ENCODE measurements at places on chromosomes 16 and 17.

GRCh38 chr16:64445245-64445644 lies 676.6 kb downstream of the CDH11 start:
- no peaks in the 10 kb centered on the region for H3K36me3 ChIP-seq
- DNase-seq = no peak
- H3K27me3 ChIP-seq = no peaks in the 10 kb centered on the region
- no peak overlapping the region for H3K27ac ChIP-seq
- H3K4me1 ChIP-seq = no peaks in the 10 kb centered on the region

DNA sequence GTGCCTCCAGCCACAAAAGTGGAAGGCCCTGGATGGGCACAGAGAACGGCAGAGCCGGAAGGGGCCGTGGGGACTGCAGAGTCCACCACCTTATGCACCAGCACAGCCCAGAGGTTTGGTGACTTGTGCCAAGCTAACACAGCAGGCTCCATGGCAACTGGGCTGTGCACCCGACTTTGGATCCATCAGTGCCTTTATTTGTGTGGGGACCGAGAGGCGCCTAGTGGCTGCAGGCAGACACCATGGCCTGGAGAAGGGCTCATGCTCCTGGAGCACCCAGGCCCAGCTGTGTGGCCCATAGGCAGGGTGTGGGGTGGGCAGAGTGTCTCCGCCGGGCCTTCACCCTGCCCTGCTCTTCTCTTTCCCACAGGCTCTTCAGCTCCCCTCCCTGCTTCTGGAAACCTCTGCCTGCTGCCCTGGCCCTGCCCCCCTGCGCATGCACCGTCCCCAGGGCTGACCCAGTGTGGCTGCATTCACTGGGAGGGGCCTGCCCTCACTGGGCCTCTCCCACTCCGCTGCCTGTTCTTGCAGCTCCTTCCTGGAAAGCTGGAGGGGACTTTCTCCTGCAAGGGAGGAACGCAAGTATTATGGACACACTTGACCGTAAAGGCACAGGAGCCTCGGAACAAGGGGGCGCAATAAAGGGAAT lies 10.1 kb downstream of the C16orf90 start:
- DNase-seq = no peak
- H3K27ac ChIP-seq = no peak overlapping the region
- peaks cover 6% of the 10 kb centered on the region for H3K4me1 ChIP-seq
- no peak overlapping the region for H3K4me3 ChIP-seq
- peaks cover 66% of the 10 kb centered on the region for H3K36me3 ChIP-seq
- H3K27me3 ChIP-seq = no peaks in the 10 kb centered on the region

- H3K36me3 ChIP-seq = peaks cover 7% of the 10 kb centered on the region
- H3K4me1 ChIP-seq = peaks cover 96% of the 10 kb centered on the region
- peak overlapping the region; percentile 61 for H3K27ac ChIP-seq
- no peak overlapping the region for H3K4me3 ChIP-seq
- DNase-seq = no peak
Observed at GRCh38 chr16:17367036-17367435, 103.7 kb downstream of the XYLT1 start.

- H3K4me1 ChIP-seq = peaks cover 21% of the 10 kb centered on the region
- H3K36me3 ChIP-seq = no peaks in the 10 kb centered on the region
- H3K4me3 ChIP-seq = no peak overlapping the region
- no peaks in the 10 kb centered on the region for H3K27me3 ChIP-seq
Observed at GRCh38 chr17:50949989-50950877, 84.1 kb upstream of the TOB1 start.

DNA sequence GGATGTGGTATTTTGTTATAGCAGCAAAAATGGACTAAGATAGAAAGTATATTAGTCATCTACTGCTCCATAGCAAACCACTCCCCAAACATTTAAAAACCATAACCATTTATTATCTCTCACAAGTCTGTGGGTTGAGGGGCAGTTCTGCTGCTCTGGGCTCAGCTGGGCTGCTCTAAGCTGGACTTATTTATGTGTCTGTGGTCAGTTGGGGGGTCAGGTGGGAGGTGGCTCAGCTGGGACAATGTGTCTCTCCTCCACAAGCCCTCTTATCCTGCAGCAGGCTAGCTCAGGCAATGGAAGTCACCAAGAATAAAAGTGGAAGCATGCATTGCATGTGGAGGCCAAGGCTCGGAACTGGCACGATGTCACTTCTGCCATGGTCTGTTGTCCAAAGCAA lies 226.1 kb upstream of the N4BP1 start:
- no peaks in the 10 kb centered on the region for H3K36me3 ChIP-seq
- no peak for DNase-seq
- no peak overlapping the region for H3K27ac ChIP-seq
- H3K27me3 ChIP-seq = no peaks in the 10 kb centered on the region
- H3K4me1 ChIP-seq = no peaks in the 10 kb centered on the region

DNA sequence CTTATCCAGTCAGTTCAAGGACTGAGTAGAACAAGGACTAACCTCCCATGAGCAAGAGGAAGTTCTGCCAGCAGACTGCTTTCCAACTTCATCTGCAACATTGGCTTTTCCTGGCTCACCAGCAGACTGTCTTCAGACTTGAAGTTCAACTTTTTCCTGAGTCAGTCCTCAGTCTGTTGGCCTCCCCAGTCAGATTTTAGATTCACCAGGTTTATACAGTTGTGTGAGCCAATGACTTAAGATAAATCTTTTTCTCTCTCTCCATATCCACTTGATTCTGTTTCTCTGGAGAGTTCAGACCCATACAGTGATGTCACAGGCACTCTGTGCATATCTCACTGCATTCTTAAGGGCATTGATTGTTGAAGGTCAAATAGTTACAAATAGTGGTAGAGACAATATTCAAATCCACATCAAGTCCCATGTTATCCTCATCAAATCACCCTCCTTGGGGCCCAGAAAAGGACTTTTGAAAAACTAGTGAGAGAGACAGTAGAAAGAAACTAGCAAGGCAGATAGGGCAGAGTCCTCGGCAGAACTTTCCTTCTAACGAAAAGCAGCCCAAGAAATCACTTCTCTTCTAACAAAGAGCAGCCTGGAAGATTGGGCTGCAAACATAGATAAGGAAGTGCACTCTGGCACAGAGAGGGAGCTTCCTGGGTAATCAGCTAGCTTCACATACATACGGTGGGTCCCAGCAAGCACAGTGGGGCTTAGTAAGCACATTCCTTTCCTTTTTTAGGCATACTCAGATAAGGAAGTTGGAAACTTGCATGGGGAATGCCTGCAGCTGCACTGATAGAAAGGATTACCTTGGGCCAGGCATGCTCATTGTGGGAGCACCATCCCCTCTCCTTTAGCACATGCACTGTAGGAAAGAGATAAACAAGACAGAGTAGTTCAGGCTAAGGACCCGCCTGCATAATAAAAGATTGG lies 132.3 kb upstream of the FAM20A start:
- H3K4me1 ChIP-seq = no peaks in the 10 kb centered on the region
- no peak overlapping the region for H3K27ac ChIP-seq
- peaks cover 17% of the 10 kb centered on the region for H3K27me3 ChIP-seq
- H3K36me3 ChIP-seq = no peaks in the 10 kb centered on the region
- no peak overlapping the region for H3K4me3 ChIP-seq
- DNase-seq = no peak

GRCh38 chr17:78538033-78538776 lies 39.0 kb downstream of the DNAH17 start:
- no peak for DNase-seq
- H3K36me3 ChIP-seq = no peaks in the 10 kb centered on the region

DNA sequence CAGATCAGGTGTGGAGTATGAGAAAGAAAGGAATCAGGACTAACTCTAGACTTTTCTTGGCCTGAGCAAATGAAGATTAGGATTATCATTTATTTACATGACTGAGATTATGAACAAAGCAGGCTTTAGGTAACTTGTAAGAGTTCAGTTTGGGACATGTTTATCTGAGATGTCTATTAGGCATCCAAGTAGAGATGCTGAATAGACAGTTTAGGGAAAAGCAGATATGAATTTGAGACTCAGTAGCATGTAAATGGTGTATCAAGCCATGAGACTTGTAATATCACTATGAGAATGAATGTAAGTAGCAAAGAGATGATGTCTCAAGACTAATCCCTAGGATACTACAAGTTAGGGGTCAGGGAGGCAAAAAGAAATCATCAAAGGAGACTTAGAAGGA lies 8.6 kb upstream of the HS3ST2 start:
- no peak overlapping the region for H3K4me3 ChIP-seq
- H3K36me3 ChIP-seq = no peaks in the 10 kb centered on the region
- no peak overlapping the region for H3K27ac ChIP-seq
- H3K27me3 ChIP-seq = peaks cover 28% of the 10 kb centered on the region
- H3K4me1 ChIP-seq = no peaks in the 10 kb centered on the region
- no peak for DNase-seq

DNA sequence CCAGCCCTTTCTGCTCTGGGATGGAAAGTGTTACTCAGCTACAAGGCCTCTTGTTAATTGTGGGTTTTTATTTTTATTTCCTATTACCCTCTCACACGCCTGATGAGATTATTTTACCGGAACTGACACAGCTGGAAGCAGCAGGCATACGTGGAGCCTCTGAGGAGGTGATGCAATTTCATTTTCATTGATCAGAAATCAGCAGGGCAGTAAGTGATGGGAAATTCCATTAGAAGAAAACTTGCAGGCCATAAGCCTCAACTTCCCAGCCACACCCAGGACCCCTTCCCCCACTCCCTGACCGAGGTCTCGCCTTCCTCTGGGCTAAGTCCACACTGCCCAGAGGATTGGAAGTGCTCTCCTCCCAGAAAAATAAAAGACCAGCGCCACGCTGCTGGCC lies 69.7 kb downstream of the ZFHX3 start:
- H3K36me3 ChIP-seq = no peaks in the 10 kb centered on the region
- no peak for DNase-seq
- H3K4me3 ChIP-seq = no peak overlapping the region
- no peak overlapping the region for H3K27ac ChIP-seq
- no peaks in the 10 kb centered on the region for H3K27me3 ChIP-seq

DNA sequence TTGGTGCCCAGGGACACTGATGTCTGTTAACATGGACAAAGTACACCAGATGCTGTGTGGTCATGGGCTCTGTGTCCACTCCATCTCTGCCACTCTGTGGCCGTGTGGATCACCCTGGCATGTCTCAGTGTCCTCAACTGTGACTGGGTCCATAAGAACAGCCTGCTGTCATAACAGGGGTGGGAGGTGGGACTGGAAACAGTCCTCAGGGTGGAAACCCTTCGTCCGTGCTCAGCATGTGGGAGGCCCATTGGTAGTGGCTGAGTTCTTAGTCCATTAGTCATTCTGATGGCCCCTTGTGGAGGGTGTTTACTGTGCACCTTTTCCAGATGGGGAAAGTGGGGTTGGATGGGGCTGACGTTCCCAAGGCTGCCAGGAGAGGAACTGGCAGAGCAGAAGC lies 12.8 kb downstream of the FLYWCH2 start:
- H3K4me3 ChIP-seq = no peak overlapping the region
- no peak overlapping the region for H3K27ac ChIP-seq
- no peak for DNase-seq
- no peaks in the 10 kb centered on the region for H3K4me1 ChIP-seq
- H3K36me3 ChIP-seq = peaks cover 7% of the 10 kb centered on the region

- peaks cover 3% of the 10 kb centered on the region for H3K36me3 ChIP-seq
- peak overlapping the region; percentile 81 for H3K27ac ChIP-seq
- H3K27me3 ChIP-seq = no peaks in the 10 kb centered on the region
- H3K4me3 ChIP-seq = peak overlapping the region; percentile 13
- peak; percentile 46 for DNase-seq
Observed at GRCh38 chr17:58153046-58153445, 4.9 kb downstream of the OR4D1 start.

DNA sequence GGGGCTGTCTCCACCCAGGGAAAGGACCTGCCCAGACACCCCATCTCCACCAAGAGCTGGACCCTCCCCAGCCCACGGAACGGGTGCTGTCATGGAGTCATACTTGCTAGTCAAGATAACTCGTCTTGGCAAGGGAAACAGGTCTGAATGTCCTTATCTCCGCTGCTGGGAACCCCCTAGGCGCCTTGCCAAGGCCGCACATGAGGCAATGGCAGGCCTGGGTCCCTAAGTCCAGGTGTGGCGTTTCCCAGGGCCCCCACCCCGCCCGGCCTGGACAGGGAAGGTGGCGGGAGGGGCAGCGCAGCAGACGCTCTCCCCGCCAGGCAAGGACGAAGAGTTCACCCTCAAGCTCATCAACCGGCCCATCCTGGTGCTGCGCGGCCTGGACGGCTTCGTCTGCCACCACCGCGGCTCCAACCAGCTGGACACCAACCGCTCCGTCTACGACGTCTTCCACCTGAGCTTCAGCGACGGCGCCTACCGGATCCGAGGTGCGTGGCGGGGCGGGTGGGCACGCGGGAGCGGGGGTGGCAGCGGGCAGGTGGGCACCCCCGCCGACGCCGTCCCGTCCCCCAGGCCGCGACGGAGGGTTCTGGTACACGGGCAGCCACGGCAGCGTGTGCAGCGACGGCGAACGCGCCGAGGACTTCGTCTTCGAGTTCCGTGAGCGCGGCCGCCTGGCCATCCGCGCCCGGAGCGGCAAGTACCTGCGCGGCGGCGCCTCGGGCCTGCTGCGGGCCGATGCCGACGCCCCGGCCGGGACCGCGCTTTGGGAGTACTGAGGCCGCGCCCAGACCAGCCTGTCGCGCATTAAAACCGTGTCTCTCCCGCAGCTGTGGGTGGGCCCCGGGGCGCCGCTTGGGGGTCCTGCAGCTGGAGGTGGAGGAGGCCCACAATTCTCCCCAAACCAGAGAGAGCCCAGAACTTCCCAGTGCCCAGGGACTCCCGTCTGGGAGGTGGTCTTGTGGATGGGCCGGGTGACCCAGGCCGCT lies 8.4 kb downstream of the FSCN2 start:
- H3K27me3 ChIP-seq = peaks cover 26% of the 10 kb centered on the region
- no peak for DNase-seq
- H3K4me3 ChIP-seq = no peak overlapping the region
- peaks cover 2% of the 10 kb centered on the region for H3K4me1 ChIP-seq

DNA sequence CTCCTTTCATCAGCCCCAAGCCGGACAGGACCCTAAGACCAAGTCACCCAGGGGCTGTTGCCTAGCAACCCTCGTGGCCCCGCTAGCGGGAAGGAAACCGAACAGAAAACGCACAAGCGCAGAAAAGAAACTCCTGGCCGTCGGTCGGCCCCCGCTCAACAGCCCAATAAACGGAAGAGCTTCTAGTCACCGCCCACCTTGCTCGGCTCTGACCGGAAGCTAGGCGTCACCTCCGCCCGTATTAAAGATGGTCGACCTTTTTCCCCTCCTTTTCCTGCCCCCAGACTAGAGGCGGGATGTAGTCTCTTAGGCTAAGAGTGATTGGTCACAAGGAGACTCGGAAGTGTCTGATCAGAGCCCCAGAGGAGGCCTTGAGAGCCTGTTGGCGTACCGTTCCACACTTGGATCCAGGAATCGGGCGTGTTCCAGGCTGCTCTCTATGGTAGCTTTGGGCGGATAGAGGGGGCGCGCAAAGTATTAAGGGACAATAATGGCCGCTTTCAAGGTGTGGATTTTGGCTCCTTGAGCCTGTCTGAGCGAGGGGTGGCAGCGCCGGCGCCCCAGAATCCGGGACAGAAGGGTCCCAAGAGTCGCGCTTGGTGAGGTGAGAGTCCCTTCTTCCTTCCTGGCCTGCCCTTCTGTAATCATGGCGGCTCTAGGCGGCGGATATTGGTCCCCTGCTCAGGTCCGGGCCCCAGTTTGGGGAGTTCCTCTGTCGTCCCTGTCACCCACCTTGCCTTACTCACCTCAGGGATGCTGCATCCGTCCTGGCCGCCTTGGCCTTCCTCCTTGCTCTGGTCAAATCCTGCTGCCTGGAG lies at the start of the genes DHX38 and TXNL4B:
DHX38 (plus strand) TSS at position 400 of the 818 bp plus-strand sequence. CDS start 2,311 bp downstream, outside the sequence.
TXNL4B (minus strand) TSS at position 173 of the 818 bp plus-strand sequence. CDS start 2,871 bp downstream, outside the sequence.
- H3K4me1 ChIP-seq = peaks cover 46% of the 10 kb centered on the region
- H3K27me3 ChIP-seq = no peaks in the 10 kb centered on the region
- peak within 1 kb of the TSS; percentile 98 for H3K27ac ChIP-seq
- peak; percentile 88 for DNase-seq
- H3K4me3 ChIP-seq = peak within 1 kb of the TSS; percentile 97

GRCh38 chr17:59399914-59400313 lies 68.5 kb downstream of the YPEL2 start:
- DNase-seq = no peak
- no peaks in the 10 kb centered on the region for H3K27me3 ChIP-seq
- H3K4me1 ChIP-seq = peaks cover 2% of the 10 kb centered on the region
- H3K27ac ChIP-seq = no peak overlapping the region
- H3K36me3 ChIP-seq = peaks cover 34% of the 10 kb centered on the region

Data from activated T-cell treated with anti-CD3 and anti-CD28 coated beads, Interleukin-2, amount 50 U/mL, for 24 hours (primary cell).